Heart right ventricle (tissue), 16 donors: ENCODE measurements at places on chromosomes 4 and X.

DNA sequence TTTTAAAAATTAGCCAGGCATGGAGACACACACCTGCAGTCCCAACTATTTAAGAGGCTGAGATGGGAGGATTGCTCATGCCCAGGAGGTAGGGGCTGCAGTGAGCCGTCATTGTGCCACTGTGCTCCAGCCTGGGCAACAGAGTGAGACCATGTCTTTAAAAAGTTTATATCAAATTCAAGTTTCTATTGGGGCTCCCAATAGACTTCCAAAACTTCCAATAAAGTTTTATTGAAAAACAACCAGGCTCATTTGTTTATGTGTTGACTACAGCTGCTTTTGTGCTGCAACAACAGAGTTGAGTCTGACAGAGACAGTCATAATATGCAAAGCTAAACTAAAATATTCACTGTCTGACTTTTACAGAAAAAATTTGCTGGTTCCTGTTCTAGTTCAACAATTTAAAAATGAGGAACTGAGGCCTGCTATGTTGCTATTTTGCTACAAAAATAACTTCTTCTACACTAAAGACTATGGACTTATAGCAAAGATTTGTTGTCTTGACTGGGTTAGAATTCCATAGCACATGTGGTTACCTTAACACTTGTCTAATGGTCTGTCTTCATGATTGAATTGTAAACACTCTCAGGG, 63.3 kb upstream of the RELL1 start:
- DNase-seq = no peak

DNA sequence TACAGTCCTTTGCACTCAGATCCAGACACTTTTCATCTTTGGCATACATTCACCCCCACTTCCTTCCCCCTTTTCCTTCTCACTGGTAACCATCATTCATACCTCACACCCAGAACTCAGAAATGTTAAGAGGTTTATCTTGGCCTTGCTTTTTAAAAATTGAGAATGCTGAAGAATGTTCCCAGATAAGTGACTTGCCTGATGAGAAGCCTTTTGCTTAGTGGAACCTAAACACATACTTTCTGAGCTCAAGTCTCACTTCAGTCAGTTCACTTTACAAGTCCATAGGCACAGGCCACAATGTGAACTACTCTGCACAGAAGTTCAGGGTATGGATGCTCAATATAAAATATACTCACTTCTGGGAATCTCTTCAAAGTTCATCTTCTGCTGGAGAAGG, 129.4 kb downstream of the GRIA3 start:
- DNase-seq = no peak

GRCh38 chr4:140260227-140260626, 106.2 kb upstream of the MAML3 start:
- DNase-seq = no peak

- peak; percentile 8 for DNase-seq
Measured at GRCh38 chrX:41692162-41692749, 3.5 kb downstream of the GPR34 start.

GRCh38 chr4:118784776-118785175, 51.1 kb downstream of the SEC24D start:
- DNase-seq = no peak

GRCh38 chr4:9979101-9979701, 42.1 kb downstream of the SLC2A9 start:
- no peak for DNase-seq

DNA sequence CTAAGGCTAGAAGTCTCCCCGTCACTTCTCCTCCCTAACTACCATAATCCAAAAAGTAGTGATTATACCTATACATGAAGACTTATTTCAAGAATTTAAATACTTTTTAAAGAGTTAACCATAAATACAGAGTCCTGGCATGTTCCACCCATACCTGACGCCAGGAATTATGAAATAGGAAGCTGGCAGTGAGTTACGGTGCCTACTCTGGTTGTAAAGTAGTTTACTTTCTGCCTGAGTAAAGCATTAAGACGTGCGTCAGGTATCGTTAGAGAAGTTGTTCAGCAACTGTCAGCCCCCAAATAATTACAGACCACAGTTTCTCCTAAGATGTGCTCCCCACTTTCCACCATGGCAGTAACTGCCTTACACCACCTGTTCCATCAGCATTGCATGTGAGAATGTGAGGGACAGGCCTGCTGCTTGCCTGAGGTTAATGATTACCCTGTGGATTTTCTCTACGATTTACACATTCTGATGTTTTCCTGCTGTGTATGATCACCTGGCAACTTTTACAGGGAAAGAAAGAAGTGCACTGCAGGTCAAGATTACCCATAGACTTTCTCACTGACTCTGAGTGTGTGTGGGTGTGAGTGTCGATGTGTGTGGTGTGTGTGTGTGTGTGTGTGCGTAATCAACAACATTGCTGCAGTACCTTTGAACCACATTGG, 92.3 kb upstream of the SLC7A11 start:
- no peak for DNase-seq

- no peak for DNase-seq
Measured at GRCh38 chrX:123899701-123900100, 39.8 kb downstream of the XIAP start.

DNA sequence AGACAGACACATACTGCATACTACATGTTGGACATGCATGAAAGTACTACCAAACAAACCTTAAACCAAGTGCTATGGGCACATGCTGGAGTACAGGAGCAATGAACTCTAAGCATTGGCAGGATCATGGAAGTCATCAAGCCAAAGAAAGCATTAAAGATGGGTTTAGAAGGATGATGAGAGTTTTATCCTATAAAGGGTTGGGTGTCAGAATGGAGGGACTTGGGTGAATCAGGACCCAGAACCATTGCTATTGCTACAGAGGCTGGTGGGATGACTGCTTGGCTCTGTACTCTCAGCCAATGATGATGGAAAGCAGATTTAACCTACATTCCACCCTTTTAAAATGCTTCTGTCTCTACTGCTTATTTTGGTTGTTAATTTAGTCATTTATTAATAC, 233.9 kb upstream of the EDA2R start:
- no peak for DNase-seq

GRCh38 chr4:100461807-100462605, 55.8 kb downstream of the EMCN start:
- no peak for DNase-seq

DNA sequence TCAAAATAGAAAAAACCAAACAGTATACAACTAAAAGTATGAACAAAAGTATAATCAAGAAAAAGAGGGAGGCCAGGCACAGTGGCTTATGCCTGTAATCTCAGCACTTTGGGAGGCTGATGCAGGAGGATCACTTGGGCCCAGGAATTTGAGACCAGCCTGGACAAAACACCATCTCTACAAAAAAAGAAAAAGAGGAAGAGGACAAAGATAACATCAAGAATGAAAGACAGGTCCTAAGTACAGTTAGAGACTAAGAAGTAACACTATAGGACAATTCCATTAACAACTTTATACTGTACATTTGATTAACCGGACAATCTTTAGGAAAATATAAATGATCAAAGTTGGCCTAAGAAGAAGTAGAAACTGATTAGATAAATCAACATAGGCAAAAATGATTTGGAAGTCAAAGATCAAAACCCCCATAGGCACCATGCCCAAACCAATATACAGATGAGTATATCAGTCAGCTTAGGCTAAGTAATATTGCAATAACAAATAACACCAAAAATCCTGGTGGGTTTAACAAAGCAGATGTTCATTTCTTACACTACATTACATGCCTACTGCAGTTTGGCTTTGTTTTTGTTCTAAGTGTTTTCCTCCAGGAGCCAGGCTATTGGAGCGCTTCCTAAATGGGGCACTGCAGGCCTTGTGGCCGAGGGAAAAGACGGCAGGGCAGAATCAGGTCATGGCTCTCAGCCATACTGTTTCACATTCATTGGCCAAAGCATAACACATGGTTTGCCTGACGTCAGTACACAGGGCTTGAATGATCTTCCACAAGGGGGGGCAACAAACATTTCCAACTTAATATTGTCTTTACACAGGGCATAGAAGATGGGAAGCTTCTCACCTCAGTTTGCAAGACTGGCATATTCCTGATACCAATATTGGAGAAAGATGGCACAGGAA, 42.2 kb upstream of the HGFAC start:
- DNase-seq = peak; percentile 11
